CMK (cell line): ENCODE measurements at places on chromosomes 2 and 18.

DNA sequence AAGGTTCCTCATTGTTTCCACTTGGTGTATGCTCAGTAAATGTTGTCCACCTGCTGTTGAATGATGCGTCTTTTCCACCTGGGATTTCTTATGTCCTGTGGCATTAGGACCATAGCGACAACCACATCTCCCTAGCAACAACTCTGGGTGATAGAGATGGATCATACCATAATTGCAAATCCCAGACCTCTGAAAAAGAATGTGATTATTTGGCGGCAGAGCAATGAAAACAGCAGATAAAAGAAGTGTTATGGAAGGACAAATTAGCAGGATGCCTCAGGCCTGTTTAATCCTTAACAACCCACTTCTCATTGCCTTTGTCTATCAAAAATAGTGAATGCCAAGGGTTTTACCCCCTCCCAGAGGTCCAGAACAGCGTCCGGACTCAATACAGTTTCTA lies 278.9 kb downstream of the TSN start:
- no peak for DNase-seq

DNA sequence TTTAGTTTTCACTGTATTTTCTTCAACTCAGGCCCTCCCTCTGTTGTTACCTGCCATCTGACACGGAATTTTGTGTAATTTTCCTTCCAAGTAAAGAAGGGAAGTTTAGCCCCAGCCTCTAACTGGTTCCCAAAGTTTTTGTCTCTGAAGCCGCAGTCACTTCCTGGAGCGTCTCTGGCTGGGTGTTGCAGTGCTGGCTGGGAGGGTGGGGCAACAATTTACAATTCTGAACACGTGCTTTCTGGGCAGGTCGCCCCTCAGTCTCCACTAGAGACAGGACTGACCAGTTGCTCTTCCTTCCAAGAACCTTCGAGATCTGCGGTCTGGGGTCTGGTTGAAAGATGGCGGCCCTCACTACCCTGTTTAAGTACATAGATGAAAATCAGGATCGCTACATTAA lies 3.5 kb downstream of the CNDP2 start:
- peak; percentile 52 for DNase-seq

GRCh38 chr18:23166891-23167541 lies 31.7 kb downstream of the CABLES1 start:
- no peak for DNase-seq

DNA sequence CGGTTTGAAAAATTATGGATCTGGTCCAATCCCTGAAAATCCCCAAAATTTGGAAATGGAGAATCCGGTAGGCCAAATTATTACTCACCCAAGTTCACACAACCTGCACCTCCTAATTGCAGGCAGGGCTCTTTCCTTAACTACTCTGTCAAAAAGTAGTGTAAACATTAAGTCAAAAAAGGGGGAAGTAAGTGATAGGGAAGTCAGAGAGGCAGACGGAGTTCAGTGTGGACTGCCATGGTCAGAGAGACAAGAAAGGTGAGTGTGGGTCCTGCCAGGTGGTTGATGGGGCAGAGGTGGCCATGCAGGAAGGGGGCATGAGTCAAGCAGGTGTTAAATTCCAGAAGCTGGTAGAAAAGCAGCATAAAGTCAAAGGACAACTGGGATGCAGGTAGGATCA lies 104.7 kb upstream of the STPG4 start:
- DNase-seq = no peak

DNA sequence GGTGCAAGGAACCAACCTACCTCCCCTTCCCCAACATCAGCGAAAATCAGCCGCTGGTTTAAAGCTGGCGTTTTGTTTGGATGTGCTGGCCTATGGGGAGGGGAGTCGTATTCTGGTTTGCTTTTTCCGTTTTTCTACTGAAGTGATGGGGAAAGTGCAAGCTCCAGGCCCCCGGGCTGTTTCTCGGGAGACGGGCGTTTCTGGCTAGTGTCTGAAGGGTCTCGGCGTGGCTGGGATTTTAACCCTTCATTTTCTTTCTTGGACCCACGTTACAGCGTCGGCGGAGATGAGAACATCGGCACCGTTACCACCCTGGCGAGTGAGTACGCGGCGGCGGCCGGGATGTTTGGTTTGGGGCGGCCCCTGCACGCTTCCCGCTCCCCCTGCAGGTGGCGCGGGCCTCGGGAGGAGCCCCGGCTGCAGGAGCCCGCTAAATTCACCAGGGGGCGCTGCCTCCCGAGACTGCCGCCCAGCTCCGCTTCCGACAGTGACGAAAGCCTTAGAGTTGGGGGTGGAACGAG lies 70.7 kb downstream of the PLB1 start:
- peak; percentile 68 for DNase-seq

GRCh38 chr2:38293152-38293865 lies 83.8 kb downstream of the ATL2 start:
- DNase-seq = no peak

- no peak for DNase-seq
Observed at GRCh38 chr2:18311420-18312195, 248.8 kb downstream of the RDH14 start.

GRCh38 chr2:196239622-196240587 lies 68.5 kb upstream of the STK17B start:
- DNase-seq = peak; percentile 49

DNA sequence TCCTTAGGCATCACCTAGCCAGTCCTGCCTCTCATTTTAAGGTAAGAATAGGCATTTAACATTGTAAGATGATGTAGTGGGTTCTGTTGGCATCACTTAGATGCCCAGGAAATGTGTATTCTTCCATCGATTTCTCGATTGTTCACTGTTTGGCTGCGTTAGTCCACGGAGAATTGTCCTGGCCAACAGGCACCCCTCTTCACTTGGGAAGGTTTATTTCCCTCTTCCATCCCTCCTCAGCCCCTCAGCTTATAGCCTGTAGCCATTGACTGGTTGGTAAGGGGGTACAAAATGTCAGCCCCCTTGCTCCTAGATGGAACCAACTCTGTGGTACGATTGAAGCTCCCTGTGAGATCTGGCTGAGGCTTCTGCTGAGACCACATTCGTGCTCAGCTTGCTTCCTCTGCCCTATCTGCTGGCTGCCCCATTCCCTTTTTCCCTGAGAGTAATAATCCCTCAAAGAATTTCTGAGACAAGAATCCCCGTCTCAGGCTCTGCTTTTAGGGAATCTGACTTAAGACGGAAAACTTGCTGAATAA lies 43.4 kb downstream of the PLEKHA3 start:
- DNase-seq = peak; percentile 15

- DNase-seq = no peak
Observed at GRCh38 chr18:11577271-11578112, 31.9 kb upstream of the SLC35G4 start.

GRCh38 chr2:140624200-140624599 lies 1506.6 kb downstream of the LRP1B start:
- no peak for DNase-seq

DNA sequence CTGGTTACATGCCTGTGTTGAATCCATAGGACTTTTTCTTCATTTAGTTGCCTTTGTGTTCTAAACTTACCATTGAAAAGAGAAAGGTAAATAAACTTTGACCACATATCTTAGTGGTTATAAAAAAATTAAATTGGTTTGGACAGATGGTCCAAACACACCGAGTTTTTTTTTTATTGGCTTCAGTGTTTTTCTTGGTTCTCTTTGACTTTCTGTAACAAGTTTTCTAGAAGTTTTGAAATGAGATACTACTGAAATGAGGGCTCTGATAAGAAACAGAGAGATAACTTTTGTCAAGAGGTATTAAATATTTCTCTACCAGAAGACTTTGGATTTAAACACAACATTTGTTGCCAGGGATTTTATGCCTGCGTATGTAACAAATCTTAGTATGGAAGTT lies 20.7 kb downstream of the SPTBN1 start:
- no peak for DNase-seq

DNA sequence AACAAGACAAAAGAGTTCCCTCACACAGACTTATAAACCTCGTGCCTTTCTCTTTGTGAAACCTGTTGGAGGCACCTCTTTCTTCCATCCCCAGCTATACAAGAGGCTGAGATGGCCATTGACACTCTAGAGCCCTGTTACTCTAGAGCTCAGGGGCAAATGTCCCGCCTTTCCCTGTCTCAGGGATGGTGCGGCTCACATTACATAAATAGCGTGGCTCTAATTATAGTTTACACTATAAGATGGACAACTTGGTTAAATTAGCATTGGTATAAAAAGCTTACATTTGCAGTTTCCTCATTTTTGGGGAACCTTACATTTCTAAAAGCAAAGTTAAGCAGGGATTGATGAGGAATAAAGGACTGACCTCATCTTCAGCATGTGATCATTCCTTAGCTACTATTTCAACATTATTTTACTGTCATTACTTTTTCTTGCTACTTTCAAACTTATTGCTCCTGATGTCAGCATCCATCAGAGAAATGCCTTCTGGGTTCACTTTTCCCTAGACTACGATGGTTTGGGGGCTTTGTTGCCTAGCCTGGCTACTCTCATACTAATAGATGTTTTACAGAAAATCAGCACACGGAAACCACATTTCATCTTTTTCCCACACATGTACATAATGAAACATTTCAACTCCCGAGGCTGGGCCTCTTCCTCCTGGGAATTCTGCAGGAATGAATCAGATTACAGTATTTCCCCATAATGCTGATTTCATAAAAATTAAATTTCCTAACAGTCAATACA lies 40.4 kb downstream of the FTCDNL1 start:
- DNase-seq = no peak

DNA sequence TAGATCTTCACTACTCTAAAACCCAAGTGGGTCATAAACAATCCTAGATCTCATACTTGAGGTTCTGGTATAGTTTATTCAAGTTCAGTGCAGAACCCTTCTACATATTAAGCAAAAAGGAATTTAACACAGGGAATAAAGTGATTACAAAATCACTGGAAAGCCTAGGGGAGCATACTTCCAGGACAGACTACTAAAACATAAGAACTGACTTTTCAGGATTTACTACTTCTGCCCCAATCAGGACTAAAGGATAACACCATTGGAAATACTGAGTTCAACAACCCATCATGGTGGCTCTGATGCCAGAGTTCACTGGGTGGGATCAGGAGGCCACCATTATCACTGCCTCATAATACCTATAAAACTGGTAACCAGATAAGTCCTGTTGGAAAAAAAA lies 123.6 kb downstream of the DNAH7 start:
- no peak for DNase-seq

DNA sequence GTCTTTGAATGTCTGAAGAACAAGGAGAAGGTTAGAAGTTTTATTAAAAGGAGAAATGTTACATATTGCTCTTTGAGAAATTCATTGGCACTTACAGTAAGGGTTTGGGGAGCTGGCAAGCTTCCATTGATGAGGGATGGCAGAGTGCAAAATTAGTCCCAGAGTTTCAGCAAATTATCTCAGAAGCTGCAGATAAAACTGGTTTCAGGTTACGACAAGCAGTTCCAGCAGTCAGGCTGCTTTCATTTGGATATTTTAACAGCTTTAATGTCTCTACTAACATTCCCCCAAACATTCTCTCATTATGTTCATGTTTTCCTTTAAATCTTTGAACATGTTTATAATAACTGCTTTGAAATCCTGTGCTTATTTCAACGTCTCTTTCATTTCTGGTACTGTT lies 153.1 kb downstream of the TTC27 start:
- no peak for DNase-seq

DNA sequence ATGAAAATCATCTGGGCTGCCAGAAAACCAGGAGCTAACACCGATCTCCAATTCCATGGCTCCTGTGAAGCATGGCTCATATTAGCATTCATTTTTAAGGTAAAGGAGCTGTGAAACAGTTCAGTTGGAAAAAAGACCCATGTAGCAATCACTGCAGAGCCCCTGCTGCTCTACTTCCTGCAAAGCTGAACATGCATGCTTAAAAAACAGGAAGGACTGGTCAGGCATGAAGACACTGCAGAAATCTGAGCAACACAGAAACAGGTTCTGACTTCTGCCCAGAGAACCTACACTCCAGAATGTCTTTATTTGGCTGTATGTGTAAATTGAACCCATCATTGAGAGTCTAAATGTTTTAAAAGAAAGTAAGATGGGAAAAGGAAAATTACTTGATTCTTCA lies 950.6 kb downstream of the DCDC2C start:
- DNase-seq = no peak

DNA sequence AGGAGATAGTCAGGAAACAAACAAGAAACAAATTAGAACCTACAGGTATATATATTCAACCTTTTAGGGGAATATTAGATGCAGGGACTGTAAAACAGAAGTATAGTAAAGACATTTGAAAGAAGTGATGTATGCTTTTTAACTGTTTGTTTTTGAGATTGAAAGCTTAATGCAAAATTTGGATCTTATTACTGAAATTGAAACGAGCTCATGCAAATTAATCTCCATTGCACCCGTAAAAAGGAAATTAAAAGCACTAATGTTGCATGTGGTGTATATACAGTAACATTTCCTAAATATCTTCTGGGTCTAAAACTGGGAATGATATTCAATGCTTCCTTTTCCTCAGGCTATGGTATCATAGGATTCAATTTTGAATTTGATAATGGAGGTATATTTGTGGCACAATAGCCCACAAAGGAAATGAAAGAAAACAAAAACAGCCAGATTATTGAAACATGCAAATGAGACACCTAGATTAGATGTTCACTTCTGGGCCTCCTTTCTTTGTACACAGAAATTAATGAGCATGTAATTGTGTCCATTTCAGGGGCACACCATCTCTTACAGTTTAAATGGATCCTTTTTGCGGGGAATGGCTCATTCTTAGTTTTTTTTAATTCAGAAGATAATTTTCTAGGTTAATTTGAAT lies 1.6 kb upstream of the ELOA2 start:
- no peak for DNase-seq

DNA sequence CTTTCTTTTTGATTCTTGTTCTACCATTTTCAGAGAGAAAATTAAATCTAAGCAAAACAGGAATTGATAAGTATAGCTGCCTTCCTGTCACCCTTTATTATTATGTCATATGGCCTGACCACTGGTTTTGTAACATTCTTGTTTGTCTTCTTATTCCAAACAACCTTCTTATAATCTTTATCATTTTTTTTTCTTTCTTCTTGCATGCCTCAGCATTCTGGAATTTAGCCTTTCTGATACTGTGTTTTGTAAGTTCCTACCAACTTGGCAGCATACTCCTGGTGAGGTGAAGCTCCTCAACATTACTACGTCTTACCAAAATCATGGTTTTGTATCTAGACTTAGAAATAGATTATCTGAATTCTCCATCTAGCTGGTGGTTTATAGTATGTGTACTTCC lies 199.2 kb downstream of the CAMKMT start:
- no peak for DNase-seq

DNA sequence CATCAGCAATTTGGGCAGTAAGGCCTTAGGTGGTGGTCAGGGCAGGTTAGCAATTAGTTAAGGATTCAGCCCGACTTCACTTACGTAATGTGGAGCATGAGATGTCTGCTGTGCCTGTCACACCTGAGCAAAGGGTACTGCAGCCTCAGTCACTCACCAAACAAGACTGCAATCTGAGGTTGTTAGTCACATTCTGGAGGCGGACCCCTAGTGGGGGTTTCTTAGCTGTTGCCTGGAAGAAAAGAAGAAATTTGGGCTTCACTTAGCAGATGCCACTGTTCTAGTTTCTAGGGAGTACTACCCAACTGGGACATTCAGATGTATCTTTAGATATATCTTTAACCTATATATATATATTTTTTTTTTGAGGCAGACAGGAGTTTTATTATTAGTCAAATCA lies 529.9 kb downstream of the SLC4A3 start:
- DNase-seq = no peak

GRCh38 chr2:8646731-8647461 lies 35.0 kb upstream of the ID2 start:
- no peak for DNase-seq

GRCh38 chr2:10514743-10515142 lies 66.6 kb upstream of the ODC1 start:
- DNase-seq = no peak
